ENCODE measurements at places on chromosomes 3 and 15.

DNA sequence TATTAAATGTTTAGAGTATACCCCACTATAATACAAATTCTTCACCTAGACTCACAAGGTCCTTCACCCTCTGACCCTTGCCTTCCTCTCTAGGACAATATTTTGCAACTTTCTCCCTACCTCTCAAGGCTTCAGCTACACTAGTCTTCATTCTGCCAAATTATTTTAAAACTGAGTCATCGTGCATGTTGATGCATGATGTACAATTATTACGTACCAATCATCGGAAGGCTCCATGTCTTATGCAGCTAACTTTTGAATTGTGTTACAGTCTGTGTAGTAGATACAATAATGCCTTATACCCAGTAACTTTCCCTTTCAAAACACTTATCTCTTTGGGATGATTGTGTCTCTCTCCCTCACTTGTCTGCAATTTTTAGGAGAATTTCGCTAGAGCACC is 98.5 kb upstream of the ROBO2 start:
- no peak for DNase-seq

GRCh38 chr3:153348457-153349107 is 186.6 kb downstream of the RAP2B start:
- DNase-seq, result no peak

GRCh38 chr3:16332904-16333426 is 68.0 kb downstream of the OXNAD1 start:
- no peak for DNase-seq

GRCh38 chr3:65521032-65521431 is 517.7 kb downstream of the MAGI1 start:
- DNase-seq, result no peak

- peak; percentile 41 for DNase-seq
These were observed 14.2 kb upstream of the U2SURP start for GRCh38 chr3:142987080-142987700.

- no peak for DNase-seq
These were observed 132.2 kb upstream of the GOLGA6L4 start for GRCh38 chr15:84103345-84103744.

DNA sequence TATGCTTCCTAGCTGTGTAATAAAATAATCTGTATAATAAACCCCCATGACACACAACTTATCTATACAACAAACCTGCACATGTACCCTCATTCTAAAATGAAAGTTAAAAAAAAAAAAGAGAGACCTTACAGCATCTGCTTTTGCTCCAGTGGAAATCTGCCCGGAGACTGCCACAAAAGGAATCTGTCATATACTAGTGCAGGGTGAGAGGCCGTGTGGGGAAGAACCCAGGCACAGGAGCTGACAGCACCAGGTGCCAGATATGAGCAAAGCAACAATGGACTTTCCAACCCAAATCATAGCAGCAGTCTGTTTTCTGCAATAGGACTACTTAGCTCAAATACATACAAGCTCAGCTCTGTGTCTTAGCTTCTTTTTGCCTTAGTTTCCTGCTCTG is 346.5 kb downstream of the ROBO1 start:
- DNase-seq, result no peak

GRCh38 chr3:183151821-183152351 is 10.6 kb downstream of the LAMP3 start:
- no peak for DNase-seq

DNA sequence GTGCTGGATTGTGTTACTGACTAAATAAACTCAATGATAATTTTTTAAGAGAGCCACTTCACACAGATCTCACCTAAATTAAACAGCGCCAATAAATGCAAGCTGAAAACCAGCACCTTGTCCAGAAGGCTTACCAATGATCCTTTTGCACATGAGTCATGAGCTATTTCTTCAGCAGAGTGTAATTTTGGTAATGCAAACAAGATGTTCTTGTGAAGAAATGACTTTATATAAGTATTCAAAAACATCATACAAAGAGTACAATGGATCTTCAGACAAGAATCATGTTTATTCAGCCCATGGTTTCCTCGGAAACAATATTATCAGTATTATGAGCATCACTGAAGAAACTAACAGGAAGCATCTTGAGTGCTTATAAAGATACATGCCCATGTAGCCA is 263.8 kb upstream of the UBE2E2 start:
- DNase-seq, result peak; percentile 82

GRCh38 chr3:181709537-181710279 is 2.0 kb upstream of the SOX2 start:
- peak; percentile 72 for DNase-seq

DNA sequence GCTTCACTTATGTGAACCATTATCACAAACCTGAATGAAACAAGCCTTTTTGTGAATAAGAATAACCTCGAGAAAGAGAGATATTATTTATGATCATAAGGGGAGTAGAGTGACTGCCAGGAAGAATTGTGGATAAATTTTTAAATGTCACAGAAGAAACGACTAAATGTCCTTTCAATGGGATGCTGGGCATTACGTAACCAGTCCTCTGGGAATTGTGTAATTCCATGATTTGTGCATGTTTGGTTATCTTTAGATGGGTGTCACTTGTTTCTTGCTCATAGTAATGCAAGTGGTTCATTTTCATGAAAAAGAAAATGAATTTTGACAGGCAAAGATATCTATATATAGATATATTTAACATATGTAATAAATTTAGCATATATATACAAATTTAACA is 379.5 kb upstream of the AGTR1 start:
- DNase-seq, result no peak

DNA sequence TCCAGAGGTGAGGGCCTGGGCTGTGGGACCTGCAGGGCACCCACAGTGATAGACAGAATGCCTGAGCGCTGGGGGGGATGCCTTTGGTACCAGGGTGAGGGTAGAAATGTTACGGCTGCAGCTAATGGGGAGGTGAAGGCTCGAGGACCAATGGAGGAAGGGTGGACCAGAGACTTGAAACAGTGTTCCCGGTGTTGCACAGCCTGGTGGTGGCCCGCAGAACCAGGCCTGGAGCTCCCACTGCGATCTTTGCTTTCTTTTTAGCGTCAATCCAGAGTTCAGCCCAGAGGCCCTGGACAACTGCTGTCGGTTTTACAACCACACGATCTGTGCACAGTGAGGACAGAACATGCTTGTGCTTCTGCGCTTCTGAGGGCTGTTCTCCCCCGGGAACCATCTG is 36.8 kb upstream of the PDE8A start:
- DNase-seq, result no peak

DNA sequence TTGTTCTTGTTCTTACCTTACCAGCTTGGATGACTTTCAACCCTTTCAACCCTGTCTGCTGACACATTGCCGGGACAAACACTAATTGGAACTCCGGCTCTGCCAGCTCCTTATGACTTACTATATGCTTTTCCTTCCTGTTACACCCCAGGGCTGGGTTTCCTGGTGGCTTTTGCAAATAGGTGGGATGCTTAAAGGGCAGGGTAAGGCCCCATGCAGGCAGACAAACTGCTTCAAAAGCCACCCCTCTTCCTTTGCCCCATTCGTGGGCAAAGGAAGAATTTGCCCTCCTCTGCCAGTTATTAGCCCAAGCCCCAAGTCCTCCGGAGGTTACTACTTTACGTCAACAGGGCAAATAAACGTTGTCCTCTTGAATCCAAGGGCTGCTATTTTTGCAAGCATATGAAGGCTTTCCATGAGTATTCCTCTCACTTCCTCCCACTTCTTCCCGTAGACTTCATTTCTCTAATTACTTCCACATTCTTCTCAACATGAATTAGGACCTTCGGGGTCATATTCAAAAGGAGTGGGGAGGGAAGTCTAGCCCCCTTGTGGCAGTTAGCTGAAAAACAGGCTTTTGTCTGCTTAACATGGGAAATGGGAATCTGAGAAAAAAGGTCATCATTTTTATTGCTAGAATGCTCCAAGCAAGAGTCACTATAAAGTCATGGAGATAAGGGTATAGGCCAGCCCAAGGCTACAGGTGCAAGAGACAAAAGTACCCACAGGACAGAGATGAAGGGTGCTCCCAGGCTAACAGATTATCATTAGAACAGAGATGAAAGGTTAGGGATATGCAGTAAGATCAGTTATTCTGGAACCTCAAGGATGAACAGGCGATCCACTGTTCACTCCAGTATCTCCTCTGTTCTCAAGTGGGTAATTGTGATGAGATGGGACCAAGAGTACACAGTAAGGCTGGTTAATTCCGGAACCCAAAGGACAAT is 56.3 kb upstream of the FSTL1 start:
- peak; percentile 80 for DNase-seq

Data from muscle of leg (tissue), 16 donors.